ENCODE measurements at places on chromosomes 7 and 10. TPM values are rescaled to one million over a fixed set of nuclear protein-coding genes. Genes with fewer than 3 reads are reported as not detected.

Gene ZNF777
- 20.9 TPM for total RNA-seq

Gene CTNNA3
- total RNA-seq: not detected

Gene PSD
- total RNA-seq: 0.55 TPM

Gene ATP6V0E2
- 48.2 TPM for total RNA-seq

Gene TLL2
- 0.17 TPM for total RNA-seq

Gene AKR1D1
- total RNA-seq: 0.18 TPM

Gene NUPR2
- total RNA-seq: not detected

Gene ATG9B
- total RNA-seq: 0.42 TPM

Gene ZNF853
- total RNA-seq: 2.0 TPM

Gene OPALIN
- total RNA-seq: not detected

Gene PLPP4
- 0.28 TPM for total RNA-seq

Gene GHRHR
- not detected for total RNA-seq

Measured in A549 treated with GW870086 at 1 μM for 4 hours (cell line).